ENCODE measurements at places on chromosomes 11 and 22. TPM values are rescaled to one million over a fixed set of nuclear protein-coding genes. Genes with fewer than 3 reads are reported as not detected.

MMP27 gene
- total RNA-seq = not detected

GRCh38 chr11:119896387-119897045 lies 167.5 kb upstream of the NECTIN1 start:
- peaks cover 2% of the 10 kb centered on the region for H3K4me1 ChIP-seq
- H3K4me3 ChIP-seq = no peak overlapping the region
- no peaks in the 10 kb centered on the region for H3K36me3 ChIP-seq
- DNase-seq = no peak

- peaks cover 10% of the 10 kb centered on the region for H3K4me1 ChIP-seq
- no peaks in the 10 kb centered on the region for H3K36me3 ChIP-seq
- H3K27me3 ChIP-seq = no peaks in the 10 kb centered on the region
- no peak overlapping the region for H3K4me3 ChIP-seq
Observed at GRCh38 chr11:47886096-47886495, 37.9 kb upstream of the NUP160 start.

DNA sequence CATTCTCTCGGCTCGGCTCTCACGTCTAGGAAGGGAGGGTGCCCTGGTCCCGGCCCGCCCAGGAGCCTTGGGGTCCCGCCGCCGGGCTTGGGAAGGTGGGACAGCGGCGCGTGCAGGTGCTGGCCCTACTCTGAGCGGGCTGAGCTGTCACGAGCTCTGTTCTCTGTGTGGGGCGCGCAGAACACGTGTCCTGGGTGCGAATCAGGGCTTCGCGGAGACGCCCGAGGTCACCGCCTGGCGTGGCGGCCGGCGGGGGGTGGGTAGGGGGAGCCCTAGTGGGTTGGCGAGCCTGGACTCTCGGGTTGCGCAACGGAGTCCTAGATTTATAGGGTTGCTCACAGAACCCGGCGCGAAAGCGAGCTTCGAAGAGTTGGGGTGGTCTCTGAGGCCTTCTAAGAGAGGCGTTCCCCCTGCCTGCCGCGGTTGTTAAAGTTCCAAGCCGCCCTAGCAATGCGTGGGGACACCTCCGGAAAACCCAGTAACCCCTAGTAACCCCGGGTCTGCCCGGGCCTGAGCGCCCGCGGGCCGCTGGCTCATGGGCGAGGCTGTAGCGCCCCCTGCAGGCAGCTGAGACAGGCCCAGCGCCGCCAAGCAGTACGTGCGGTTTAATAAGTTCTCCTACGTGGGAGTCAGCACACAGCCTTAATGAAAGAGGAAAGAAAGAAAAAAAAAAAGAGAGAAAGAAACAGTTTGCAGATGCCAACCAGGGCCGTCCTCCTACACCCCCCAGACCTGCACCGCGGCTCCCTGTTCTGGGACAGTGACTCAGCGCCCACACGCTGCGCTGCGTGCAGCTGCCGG lies 2.7 kb downstream of the ADM start:
- H3K27me3 ChIP-seq = peaks cover 20% of the 10 kb centered on the region
- H3K4me1 ChIP-seq = peaks cover 31% of the 10 kb centered on the region
- peak overlapping the region; percentile 98 for H3K27ac ChIP-seq
- peak overlapping the region; percentile 95 for H3K4me3 ChIP-seq
- peaks cover 18% of the 10 kb centered on the region for H3K36me3 ChIP-seq

GRCh38 chr22:30460147-30460546 lies 11.7 kb downstream of the SEC14L3 start:
- no peak overlapping the region for H3K27ac ChIP-seq
- no peaks in the 10 kb centered on the region for H3K36me3 ChIP-seq
- no peak for DNase-seq

DNA sequence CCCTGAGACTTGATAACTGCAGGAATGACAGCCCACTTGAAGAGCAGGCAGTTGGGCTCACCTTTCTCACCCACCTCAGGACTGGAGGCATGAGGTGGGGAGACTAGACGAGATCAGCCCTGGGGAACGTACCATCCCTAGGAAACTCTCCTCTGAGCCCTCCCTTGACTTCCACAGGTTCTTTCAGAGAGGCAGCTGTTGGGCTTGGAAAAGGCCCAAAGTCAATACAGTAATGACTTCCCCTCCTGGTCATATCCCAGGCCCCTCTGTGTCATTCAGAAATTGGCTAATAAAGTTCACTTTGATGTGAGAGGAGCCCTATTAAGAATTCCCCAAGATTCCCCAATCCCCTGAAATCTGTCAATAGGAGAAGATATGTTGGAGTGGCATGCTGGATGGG lies 5.8 kb upstream of the NECTIN1 start:
- H3K4me1 ChIP-seq = peaks cover 7% of the 10 kb centered on the region
- no peak overlapping the region for H3K4me3 ChIP-seq
- H3K36me3 ChIP-seq = no peaks in the 10 kb centered on the region
- DNase-seq = no peak
- no peak overlapping the region for H3K27ac ChIP-seq

DNA sequence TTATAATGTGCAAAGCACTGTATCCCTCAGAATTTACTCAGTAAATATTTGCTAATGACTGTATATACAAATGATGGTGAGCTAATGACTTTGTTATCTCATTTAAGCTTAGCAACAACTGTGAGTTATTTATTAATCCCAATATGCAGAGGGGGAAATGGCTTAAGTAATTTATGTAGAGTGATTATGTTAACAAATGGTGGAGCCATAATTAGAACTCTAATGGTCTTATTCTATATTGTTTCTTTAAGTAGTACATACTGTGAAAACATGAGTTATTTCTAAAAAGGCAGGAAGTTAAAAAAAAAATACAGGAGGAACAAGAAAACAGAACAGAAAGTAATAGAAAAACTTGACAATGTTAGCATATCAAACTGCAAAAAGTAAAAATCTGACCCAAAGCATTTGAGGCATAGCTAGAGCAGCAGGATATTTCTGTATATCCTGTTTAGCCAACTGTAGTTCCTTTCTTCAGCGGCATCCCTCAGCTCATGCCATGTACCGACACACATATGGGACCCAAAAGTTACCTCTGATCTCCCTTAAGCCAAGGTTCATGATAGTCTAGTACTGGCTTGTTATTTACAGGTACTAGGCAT lies 94.2 kb downstream of the FCHSD2 start:
- H3K4me1 ChIP-seq = peaks cover 13% of the 10 kb centered on the region
- H3K36me3 ChIP-seq = no peaks in the 10 kb centered on the region
- peak overlapping the region; percentile 82 for H3K27ac ChIP-seq
- no peak overlapping the region for H3K4me3 ChIP-seq
